ENCODE measurements at places on chromosomes 7 and 10.

GRCh38 chr7:140308060-140308459 is 90.3 kb downstream of the SLC37A3 start:
- DNase-seq = no peak

- DNase-seq = no peak
Measured at GRCh38 chr10:103235775-103236174, 9.9 kb upstream of the RPEL1 start.

- DNase-seq = peak; percentile 56
Measured at GRCh38 chr7:15845461-15845860, 159.0 kb upstream of the MEOX2 start.

GRCh38 chr10:19656420-19657042 is 159.7 kb upstream of the PLXDC2 start:
- DNase-seq = no peak

GRCh38 chr10:125132344-125132743 is 28.0 kb downstream of the CTBP2 start:
- DNase-seq = no peak

- no peak for DNase-seq
Measured at GRCh38 chr10:7157091-7157490, 253.7 kb downstream of the SFMBT2 start.

DNA sequence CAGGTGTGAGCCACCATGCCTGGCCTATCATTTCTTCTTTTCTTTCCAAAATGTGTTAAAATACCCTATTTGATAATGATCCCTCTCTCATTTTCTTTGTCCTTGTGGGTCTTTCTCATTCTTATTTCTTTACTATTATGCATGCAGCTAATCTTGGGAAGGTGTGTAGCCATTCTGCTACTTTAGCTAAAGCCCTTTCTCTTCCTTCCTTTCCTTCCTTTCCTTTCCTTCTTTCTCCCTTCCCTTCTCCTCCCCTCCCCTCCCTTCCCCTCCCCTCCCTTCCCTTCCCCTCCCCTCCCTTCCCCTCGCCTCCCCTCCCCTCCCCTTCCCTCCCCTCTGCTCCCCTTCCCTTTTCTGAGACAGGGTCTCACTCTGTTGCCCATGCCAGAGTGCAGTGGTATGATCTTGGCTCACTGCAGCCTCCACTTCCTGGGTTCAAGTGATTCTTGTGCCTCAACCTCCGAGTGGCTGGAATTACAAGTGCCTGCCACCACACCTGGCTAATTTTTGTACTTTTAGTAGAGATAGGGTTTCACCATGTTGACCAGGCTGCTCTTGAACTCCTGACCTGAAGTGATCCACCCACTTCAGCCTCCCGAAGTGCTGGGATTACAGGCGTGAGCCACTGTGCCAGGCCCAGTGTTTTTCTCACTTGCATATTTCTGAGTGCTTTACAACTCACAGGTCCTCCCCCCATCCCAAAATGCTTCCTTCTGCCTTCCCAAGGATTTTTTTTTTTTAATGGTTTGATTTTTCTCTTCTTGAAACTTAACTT is 42.3 kb downstream of the HIP1 start:
- no peak for DNase-seq

- no peak for DNase-seq
Measured at GRCh38 chr10:126321440-126321839, 66.8 kb downstream of the ADAM12 start.

DNA sequence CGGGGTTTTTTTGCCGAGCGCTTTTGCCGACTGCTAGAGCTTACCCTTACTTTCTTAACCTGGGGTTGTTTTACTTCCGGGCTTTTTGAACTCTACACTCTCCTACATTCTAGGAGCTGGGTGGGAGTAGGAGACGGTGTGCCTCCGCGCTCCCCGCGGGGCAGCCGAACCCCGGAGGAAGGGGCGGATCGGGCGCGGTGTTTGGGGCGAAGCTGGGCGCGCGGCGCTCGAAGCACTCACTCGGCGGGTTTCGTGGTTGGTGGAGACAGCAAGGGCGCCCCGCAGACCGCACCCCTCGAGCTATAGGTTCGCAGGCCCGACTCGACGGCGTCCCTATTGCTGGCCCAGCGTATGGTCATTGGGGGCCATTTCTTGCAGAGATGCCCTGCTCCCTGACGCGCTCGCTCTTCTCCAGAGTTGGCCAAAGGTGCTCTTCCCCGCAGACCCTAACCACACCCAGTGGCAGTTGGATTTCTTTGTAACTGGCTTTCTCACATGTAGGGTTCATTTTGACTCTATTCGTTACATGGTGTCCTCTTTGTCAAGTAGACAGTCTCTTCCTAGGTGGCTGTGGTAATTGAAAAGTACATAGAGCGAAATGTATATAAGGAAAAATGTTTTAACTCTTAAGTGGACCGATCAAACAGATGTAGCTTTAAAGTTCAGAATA is 364 bp downstream of the ZNF518A start:
- peak; percentile 57 for DNase-seq

DNA sequence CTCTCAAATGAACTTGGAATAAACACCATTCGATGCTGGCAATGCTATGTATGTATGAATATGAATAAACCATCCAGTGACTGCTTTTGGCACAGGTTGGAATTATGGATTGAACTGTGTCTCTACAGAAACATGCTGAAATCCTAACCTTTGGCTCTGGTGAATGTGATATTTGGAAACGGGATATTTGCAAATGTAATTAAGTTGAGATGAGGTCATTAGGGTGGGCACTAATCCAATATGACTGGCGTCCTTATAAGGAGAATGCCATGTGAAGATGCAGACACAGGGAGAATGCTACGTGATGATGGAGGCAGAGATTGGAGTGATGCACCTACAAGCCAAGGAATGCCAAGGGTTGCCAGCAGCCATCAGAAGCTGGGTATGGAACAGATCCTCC is 3.4 kb upstream of the ACTR3B start:
- DNase-seq = no peak

- DNase-seq = no peak
Measured at GRCh38 chr10:76353237-76353851, 921.9 kb downstream of the LRMDA start.

All from NCI-H1694 (cell line).